ENCODE measurements at places on chromosomes 6 and 20.

DNA sequence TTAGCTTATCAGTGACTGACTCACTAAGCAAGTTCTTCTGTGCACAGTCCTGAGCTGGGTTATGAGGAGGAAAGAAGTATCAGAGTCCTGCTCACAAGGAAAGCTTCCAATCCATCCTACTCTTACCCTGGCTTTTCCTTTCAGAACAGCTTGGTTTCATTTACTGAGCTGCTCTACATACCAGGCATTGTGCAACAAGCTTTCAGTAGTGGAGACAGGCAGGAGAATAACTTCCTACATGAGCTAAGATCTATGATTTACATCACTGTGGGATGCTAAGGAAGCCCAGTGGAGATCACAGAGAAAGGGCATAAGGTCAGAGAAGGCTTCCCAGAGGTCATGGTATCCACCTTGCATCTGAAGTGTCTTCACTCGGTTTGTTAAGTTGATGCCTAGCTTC lies 144.5 kb downstream of the MAP3K7 start:
- no peak for DNase-seq

- DNase-seq: no peak
Measured at GRCh38 chr6:42522942-42523814, 40.7 kb upstream of the UBR2 start.

GRCh38 chr6:21679761-21680265 lies 86.3 kb downstream of the SOX4 start:
- no peak for DNase-seq

GRCh38 chr6:106692112-106692818 lies 62.9 kb downstream of the QRSL1 start:
- DNase-seq: peak; percentile 7

DNA sequence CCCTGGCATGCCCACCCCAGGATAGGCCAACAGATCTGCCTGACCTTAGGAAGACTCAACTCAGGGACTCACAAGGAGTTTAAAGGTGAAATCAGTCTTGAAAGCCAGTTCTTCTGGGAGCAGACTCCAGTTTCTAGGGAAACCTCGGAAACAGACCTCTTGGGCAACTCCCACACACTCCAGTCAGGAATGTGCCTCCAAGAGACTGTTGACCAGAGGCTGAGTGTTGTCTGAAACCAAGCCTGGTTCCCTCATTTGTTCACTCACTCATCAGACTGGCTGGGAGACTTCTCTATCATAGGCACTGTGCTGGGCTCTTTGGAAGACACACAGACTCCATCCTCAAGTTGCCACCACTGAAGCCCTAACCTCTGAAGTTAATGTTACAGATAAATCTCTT lies 1.8 kb downstream of the TREM1 start:
- no peak for DNase-seq

GRCh38 chr6:4889701-4890100 lies 113.5 kb downstream of the CDYL start:
- DNase-seq: no peak

DNA sequence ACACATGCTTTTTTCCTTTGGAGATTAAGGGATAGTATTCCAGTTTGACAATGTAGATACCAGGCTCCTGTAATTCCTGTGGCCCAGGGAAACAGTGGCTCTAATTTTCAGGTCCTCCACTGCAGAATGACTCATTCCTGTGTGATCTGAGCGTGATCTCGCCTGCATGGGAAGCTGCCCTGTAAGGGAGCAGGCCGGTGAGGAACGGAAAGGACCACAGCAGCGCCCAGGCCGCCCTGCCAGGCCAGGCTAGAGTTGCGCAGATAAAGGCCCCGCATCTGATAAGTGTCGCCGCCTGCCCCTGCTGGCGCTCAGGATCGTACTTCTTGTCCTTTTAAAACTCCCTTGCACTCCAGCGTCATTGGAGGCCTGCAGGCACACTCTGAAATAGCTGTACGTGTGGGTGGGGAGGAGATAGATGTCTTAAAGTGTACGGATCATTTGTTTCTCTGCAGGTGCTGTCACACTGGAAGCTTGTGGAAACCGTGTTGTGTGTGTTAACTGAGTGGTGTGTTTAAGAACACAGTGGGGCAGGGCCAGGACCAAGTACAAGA lies 60.7 kb downstream of the SYNJ2 start:
- DNase-seq: peak; percentile 67

GRCh38 chr20:43159994-43160393 lies 29.7 kb downstream of the PTPRT start:
- DNase-seq: peak; percentile 21

DNA sequence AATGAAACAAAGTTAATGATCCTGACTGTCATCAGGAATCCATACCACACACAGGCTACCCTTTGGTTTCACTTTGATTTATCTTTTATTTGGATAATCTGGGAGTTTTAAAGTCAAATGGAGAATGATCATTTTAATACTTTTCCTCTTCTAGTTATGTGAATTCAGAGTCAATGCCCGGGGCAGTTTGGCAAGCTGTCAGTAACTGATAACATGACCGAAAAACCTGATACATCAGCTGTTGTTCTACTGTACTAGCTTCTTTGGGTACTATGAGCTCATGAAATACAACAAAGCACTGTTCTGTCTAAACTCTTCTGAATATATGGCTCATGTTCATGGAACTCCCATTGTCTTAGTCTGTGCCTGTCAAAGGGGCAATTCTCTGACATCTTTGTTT lies 30.2 kb downstream of the KLHL31 start:
- no peak for DNase-seq

DNA sequence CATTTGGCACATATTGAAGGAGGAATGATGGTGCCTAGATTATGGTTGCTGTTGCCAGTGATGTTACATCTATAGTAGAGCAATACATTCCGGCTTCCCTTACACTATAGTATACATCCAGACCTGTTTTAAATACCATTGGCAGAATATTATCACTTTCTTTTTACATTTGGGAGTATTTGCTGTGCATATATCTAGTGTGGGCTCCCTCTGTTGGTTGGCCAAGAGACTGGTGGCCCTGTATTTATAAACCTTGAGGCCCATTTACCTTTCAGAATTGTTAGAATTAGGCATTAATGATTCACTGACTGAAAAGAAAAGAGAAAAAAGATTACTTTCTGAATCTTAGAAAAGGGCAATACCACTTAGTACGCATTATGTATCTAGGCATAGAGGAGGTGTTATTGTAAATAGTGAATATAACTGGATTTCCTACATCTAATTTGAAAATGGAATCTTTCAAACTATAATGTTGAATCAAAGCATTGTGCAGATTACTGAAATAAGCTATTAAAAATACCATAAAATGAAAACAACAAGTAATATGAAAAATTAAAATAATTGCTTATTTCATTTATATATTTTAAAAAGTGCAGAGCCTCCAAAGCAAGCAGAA lies 628.8 kb upstream of the MAN1A1 start:
- no peak for DNase-seq
